Upper lobe of right lung (tissue), 1 donor: ENCODE measurements at places on chromosomes 12 and 14. TPM values are rescaled to one million over a fixed set of nuclear protein-coding genes. Genes with fewer than 3 reads are reported as not detected.

USP44 gene
- total RNA-seq, result 14.9 TPM

GRCh38 chr12:27194644-27195043 is 49.4 kb upstream of the STK38L start:
- H3K36me3 ChIP-seq, result no peaks in the 10 kb centered on the region
- peaks cover 3% of the 10 kb centered on the region for H3K4me1 ChIP-seq
- no peak overlapping the region for H3K4me3 ChIP-seq
- no peak for DNase-seq

DNA sequence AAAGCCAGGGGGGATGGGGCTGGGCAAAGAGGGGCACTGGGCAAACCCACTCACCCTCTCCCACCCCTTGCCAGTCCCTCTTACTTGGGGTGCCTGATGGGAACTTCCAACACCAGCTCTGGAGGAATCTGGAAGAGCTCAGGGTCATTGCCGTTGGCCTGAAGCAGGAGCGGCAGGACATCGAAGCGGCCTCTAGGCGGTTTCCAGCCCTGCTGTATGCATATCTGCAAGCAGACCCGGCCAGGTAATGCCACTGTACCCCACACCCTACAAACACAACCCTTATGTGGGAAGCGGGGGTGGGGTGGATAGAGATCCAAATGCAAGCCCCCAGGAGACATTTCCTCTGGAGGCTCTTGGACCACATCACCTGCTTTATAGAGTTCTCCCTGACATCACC is 83.6 kb downstream of the NOS1 start:
- no peak overlapping the region for H3K27ac ChIP-seq
- no peak for DNase-seq
- H3K4me1 ChIP-seq, result no peaks in the 10 kb centered on the region
- H3K27me3 ChIP-seq, result no peaks in the 10 kb centered on the region
- H3K4me3 ChIP-seq, result no peak overlapping the region
- no peaks in the 10 kb centered on the region for H3K36me3 ChIP-seq

MYL6B gene
- 19.5 TPM for total RNA-seq

GPRC5A gene
- 886 TPM for total RNA-seq

CD69 gene
- 14.5 TPM for total RNA-seq

GPR132 gene
- 6.7 TPM for total RNA-seq

DNA sequence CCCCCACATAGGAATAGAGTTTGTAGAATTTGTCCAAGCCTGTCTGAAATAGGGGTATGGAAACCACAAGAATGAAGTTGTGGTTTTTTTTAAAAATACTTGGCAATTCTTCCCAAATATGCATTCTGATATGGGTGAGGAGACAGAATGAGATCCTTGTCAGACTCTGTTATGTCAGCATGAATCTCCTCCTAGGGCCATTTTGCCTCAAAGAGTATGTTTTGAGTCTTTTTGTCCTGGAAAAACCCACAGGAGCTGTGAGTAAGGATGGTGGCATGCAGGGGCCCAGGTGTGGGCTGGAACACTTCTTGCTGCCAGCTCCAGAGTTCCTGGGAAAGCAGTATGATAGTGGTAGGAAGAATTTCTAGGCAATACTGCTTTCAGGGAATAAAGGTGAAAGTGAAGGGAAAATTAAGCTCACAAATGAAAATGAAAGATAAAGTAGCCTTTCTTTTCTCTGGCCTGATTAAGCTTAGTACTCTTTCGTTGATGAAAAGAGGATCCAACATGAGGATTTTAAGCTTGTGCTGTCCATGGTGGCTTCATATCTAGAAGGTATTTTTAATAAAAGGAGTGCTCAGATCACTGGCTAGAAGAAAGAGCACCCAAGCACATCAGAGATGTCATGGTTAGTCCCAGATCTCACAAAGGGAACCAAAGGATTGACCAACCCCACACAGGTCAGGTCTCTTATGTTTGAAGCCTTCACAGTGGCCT is 130.8 kb downstream of the LLPH start:
- DNase-seq, result no peak
- H3K27ac ChIP-seq, result no peak overlapping the region
- no peaks in the 10 kb centered on the region for H3K4me1 ChIP-seq
- no peaks in the 10 kb centered on the region for H3K27me3 ChIP-seq
- H3K4me3 ChIP-seq, result no peak overlapping the region
